Pons (tissue), 1 donor: ENCODE measurements at places on chromosomes 6 and 20.

- DNase-seq: no peak
Observed at GRCh38 chr20:8568075-8568474, 436.0 kb downstream of the PLCB1 start.

- DNase-seq: no peak
Observed at GRCh38 chr6:86256615-86257187, 614.0 kb upstream of the SYNCRIP start.

DNA sequence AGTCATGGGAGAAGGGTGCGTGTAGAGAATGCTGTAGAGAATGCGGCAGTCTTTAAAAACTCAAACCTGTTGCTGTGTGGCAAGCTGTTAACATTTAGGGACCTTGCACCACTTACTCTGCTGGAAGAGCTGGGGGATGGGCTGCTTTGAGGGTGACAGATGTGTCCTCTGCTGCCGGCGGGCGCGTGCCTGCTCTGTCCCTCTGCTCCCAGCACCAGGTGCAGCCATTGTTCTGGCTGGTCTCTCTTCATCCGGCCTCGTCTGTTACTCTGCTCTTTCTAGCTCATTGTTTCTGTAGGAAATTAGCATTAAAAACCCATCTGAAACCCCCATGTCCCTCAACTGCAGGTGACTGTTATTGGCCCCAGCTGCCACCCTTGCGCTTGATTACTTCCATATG is 78.5 kb downstream of the CBFA2T2 start:
- DNase-seq: peak; percentile 88

- DNase-seq: no peak
Observed at GRCh38 chr6:132484680-132485018, 28.3 kb downstream of the STX7 start.

DNA sequence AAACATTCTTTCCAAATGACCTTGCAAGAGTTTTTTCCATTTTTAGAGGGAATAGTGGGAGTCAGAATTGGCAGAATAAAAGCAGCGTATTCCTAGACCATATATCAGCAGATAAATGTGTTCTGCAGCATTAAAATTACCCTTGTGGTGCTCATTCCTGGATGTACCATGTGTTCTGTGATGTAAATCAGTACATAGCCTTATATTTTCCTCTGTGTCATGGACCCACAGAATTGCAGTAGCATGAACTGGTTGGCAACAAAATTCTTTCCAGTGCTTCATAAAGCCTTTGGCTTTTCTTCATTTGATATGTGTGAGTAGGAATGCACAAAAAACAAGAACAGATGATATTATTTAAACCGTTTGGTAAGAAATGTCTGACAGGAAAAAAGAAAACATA is 32.5 kb downstream of the ANKEF1 start:
- no peak for DNase-seq

- peak; percentile 76 for DNase-seq
Observed at GRCh38 chr20:2840138-2840966, at the start of the genes PCED1A and VPS16. Gene PCED1A (minus strand): TSS chr20:2840655. CDS start chr20:2839912, 743 bp downstream. Gene VPS16 (plus strand): TSS chr20:2840745. CDS start chr20:2840775, 30 bp downstream.

- DNase-seq: no peak
Observed at GRCh38 chr6:170311696-170312095, 5.1 kb downstream of the FAM120B start.

- no peak for DNase-seq
Observed at GRCh38 chr6:49570474-49571079, 20.1 kb downstream of the C6orf141 start.

- DNase-seq: no peak
Observed at GRCh38 chr20:44033344-44033743, 118.7 kb downstream of the TOX2 start.

DNA sequence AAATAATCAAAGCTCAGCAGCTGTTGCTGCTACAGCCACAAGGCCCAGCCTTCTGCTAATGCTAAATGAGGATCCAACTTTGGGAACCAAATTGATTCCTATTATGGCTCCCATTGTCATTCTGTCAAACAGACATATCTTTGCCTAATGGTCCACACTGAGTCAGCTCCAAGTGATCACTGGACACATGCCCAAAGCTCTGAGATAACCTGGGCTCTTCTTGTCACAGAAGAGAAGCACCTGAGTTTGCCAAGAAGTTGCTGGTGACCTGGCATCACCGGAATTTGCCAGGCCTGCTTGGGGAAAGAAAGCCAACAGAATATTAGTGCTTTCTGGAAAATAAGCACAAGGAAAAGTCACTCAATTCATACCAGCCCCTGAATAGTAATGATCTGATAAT is 5.8 kb downstream of the TNFRSF21 start:
- DNase-seq: no peak

DNA sequence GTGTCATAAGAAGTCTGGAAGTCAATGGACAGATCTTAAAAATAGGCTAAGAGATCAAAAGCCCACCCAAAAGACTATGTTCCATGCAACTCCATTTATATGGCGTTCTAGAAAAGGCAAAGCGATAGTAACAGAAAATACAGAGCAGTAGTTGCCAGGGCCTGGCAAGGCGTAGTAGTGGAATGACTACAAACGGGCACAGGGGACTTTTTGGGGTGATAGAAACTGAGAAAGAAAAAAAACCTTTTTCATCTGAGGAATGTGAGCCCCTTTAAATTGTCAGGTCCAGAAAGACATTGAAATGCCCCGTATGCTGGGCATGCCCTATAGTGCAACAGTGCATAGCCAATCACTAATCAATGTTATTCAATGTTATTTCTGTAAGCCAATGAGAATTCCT is 47.2 kb upstream of the FAM50B start:
- no peak for DNase-seq

DNA sequence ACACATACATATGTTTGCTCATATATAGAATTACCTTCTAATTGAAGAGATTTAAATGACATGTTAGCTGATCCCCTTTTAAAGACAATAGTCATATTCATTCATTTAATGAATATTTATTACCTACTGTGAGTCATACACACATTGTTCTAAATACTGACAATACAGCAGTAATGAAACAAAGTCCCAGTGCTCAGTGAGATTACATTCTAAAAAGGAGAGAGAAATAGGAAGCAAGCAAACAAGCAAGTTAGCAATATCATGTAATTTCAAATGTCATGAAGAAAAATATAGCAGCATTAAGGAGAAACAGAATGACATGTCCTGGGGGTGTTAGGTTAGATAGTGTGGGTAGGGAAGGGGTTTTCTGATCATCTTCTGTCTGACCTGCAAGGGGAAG is 136.3 kb downstream of the ADGRB3 start:
- peak; percentile 88 for DNase-seq

DNA sequence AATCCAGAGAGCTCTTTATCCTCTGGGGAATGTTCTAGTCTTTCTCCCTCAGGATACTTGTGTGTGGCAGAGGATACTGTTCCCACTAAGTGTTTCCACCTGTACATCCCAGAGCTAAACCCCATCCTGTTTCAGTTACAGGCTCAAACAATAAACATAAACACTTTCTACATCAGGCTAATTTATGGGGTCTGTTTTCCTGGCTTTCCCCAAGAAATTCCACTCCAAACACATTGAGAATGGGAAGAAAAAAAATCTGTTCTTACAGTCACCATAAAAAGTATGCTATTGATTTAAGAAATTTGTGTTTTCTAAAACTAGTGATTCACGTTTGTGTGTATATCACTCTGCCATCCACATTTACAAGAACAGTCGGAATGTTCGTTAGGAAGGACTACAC is 293.9 kb upstream of the FOXQ1 start:
- DNase-seq: no peak

DNA sequence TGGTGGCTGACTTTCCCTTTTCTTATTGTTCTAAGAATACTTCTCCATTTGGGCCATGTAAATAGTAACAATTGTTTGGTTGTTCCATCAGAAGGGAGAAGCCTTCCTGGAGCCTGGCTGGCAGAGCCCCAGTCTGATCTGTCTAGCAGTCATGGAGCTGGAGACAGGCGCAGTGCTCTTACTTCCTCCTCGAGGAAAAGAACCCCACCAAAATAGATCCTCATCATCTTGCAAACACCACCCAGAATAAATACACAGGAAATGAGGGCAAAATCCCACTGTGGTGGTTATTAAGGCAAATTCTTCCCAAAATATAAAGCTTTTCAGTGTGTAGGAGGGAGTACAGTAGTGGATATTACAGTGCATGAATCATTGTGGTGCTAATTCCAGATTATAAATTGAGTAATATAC is 195.1 kb upstream of the SGK1 start:
- peak; percentile 94 for DNase-seq

- DNase-seq: no peak
Observed at GRCh38 chr6:82365016-82365795, 1.6 kb downstream of the TPBG start.

DNA sequence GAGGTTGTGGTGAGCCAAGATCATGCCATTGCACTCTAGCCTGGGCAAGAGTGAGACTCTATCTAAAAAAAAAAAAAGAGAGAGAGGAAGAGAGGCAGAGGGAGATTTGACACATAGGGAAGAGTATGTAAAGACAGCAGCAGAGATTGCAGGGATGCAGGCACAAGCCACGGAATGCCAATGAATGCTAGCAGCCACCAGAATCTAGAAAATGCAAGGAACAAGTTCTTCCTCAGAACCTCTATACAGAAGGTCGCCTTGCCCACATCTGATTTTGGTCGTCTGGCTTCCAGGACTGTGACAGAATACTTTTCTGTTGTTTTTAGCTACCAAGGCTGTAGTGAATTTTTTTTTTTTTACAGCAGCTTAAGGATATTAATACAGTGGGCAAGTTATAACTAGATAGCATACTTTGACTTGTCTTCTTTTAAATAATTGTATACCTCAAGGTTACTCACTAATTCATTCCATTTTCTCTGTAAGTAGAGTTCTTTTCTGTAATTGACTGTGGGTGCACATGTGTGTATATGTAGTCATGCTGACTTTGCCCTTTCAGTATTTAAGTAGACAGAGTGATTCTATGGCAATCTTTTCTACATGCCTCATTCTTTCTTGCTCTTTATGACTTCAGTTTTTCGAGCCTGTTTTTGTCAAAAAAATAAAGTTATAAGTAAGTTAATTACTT is 402.2 kb downstream of the GJA1 start:
- DNase-seq: no peak

DNA sequence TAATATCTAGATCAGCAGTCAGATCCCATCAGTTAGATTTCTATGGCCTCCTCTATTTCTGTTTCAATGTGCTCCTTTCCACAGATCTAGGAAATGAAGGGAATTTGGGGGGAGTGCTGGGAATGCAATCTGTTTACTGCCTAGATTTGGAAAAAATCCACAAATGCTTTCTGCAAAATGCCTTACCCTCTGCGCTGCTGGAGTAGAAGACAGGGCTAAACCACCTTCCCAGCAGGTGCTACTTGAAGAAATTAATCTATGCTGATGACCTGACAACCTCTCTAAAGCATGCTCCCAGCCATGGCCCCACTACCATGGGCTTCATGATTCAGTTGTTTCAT is 46.2 kb downstream of the LY86 start:
- no peak for DNase-seq

DNA sequence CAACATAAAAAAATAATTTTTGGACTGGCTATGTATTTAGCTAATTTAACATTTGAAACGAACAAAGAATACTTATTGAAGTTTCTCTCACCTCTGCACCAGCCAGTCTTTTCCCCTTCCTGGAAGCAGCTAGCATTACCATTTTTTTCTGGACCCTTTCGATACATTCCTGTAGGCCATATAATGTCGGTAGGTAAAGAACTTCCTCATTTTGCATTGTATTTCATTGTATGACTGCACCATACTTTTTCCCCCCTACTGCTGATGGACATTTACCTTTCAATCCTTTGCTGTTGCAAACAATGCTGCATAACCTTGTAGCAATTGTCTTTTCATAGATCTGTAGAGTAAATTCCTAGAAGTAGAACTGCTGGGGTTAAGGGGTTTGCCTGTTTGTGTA is 17.6 kb downstream of the CBFA2T2 start:
- no peak for DNase-seq

GRCh38 chr20:50399917-50400704 is 110.1 kb upstream of the PTPN1 start:
- no peak for DNase-seq

DNA sequence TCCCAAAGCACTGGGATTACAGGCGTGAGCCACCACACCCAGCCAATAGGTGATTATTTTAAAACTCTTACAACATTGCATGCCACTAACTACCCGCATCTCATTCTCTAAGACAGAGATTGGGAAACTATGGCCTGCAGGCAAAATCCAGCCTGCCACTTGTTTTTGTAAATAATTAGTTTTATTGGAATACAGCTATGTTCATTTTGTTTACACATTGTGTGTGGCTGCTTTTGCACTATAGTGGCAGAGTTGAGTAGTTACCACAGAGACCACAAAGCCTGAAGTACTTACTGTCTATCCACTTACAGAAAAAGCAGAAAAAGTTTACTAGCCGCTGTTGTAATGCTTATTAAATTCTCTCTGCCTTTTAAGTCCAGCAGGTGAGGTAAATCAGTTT is 16.4 kb upstream of the PKIG start:
- DNase-seq: no peak

- DNase-seq: no peak
Observed at GRCh38 chr20:21681234-21681921, 24.1 kb upstream of the PAX1 start.

DNA sequence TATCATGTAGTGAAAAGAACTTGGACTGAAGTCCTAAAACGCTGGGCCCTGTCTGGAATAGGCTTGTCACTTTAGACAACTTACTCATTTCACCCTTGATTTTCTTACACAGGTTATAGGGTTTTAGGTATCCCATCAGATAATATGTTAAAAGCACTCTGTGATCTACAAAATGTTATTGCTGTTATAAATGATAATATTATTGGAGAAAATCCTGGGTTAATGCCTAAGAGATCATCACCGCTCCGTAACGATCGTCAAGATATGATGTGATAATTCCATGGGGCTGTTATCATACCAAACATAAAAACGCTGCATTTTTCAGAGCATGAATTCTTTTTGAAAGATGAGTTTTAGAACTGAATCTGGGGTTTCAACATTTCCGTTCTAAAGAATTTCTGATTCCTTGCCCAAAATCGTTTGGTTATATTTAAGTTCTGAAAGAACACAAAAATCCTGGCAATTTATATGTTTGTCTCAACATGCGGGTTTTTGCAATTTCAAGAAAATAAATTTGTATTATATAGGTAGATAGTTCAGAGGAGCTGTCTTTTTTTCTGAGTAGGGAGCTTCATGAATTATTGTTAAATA is 154.8 kb downstream of the FOXC1 start:
- no peak for DNase-seq

DNA sequence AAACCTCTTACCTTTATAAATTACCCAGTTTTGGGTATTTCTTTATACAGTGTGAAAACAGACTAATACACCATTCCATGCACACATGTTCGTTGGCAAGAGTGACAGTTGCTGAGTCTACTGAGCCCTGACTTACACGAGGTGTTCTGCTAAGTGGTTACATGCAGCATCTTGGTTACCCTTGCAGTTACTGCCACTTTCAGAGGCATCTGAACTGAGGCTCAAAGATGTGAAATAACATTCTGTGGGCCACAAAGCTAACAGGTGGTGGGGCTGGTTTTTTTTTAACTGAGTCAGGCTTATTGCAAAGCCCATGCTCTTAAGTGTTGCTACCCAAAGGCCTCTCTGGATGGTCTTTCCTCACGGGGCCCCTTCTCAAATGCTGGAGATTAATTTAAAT is 54.4 kb upstream of the GTSF1L start:
- DNase-seq: no peak

DNA sequence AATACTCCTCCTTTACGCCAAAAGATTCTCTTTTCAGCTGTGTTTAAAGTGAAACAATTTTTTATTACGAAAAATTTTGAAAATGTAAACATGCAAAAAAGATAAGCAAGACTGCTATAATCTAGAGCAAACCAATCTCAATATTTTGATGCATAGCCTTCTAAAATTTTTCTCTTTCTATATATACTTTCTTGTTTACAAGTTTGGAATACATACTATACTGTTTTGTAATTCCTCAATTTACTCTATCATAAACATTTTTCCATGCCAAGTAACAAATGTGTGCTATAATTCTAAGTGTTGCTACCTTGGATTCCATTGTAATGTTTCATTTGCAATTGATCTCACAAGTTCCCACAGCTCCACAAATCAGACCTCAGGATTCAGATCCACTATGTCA is 43.1 kb upstream of the KIF16B start:
- no peak for DNase-seq
